ENCODE measurements at places on chromosomes 13 and 19.

DNA sequence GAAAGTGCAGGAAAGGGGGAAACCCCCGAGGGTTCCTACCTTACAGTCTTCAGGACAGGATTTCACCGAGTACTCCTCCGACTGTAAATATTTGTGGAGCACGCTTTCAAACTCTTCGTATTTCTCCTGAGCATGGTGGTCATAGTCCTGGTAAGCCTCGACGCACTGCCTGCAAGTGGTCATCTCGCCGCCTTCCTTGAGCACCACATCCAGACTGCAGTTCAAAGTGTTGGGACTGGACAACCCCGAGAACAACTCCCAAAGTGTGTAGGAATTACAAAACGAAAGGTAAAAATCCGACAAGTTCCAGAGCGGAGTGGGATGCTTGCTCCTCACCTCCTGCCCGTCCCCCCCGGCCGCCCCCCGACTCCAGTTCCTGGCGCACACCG, 349.7 kb downstream of the LIG4 start:
- no peak for DNase-seq

DNA sequence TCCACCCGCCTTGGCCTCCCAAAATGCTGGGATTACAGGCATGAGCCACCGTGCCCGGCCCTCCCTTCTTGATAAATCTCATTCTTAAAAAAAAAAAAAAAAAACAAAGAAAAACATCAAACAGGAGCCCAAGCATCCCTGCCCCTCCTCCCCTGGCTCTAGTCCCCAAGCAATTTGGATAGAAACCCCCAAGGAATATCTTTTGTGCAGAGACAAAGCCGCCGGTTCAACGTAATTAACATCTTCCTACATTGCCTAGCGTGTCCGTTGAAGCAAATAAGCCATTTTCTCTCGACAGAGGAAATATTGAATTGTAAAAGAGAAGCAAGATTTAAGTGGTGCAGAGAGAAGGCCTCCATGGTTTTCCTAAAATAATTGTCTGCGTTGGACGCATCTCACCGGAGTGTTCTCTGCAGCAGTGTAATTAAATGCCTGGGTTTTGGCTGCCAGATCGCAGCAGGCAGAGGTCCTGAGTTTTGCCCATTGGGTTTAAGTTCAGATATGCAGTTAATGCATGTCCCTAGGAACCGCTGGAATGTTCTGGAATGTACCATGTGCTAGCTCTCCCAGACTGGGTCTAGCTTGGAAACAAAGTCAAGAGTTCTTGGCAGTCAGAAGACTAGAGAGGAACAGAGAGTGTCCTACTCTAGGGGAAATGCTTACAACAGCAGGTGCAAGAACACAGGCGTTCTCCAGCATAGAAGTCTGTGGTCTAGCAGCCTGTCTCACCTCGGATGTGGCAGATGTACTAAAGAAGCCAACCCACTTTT, 30.8 kb downstream of the PIN1 start:
- no peak for DNase-seq

GRCh38 chr19:43465468-43466120, at the start of gene LYPD3:
LYPD3 (minus strand) TSS chr19:43465608; CDS start chr19:43465571, 37 bp downstream.
- DNase-seq, result no peak

- peak; percentile 58 for DNase-seq
Observed at GRCh38 chr13:112756967-112757758, 67.3 kb downstream of the ATP11A start.

DNA sequence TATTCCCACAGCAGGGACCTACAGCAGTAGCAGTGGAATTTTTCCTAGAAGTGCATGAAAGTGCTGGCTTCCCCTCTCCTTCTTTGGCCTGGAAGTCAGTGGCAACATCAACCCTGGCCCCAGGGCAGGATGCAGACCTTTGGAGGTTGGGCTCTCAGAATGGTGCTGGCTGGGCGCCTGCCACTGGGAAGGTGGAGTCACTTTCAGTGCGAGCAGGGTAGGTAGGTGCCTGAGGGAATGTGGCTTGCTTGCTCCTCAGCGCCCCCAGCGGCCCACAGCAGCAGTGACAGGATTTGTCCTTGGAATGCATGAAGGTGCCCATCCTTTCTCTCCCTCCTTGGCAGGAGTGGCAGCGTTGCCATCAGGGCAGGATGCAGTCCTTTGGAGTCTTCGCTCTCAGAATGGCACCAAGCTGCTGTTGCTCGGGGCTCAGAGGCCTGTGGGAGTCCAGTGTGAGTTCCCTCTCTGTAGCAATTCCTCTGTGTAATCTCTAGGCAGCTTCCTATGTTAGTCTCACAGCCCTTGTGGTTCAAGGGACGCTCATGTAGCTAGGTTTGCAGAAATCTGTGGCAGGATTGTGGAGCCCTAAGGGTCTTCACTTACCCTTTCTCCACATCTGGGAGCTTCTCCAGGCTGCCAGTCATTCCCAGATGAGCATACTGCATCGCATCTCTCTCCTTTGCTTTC, 354.4 kb upstream of the DACH1 start:
- no peak for DNase-seq

DNA sequence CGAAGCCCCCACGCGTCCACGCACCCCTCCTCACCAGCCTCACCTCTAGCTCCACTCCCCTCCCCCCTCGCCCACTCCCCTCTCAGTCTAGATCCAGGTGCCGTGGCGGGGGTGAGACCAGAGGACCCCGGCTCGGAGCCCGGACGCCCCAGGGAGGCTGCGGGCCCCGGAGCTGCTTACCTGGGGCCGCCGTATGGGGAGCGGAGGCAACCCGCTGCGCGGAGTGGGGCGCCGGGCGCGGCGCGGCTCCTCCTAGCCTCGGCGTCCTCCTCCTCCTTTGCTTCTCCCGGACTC, 353 bp downstream of the ENOX1 start:
- DNase-seq, result no peak

DNA sequence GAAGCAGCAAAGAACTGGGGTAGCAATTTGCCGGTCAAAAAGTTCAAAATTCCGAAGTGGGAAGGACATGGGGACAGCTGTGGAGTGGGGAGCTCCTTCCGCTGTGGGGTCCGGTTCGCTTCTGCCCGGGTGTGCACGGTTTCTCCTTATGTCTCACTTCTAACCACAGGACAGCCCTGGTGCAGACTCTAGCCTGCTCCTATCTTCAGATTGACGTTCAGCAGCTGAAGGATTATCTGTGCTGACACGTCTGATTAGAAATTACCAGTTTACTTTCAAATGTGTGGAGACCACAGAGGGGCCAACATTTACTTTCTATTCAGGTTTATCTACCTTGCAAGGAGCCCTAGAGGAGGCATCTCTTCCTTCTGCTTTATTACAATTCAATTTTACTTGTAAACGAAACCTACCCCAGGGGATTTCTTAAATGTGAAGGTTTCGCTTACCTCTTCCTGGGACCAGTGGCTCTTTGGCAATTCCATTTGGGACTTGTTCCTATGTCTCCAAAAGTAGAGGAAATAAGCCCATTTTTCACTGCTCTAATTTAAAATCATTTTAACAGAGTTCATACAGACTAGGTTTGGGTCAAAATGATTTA, 27.3 kb downstream of the LHFPL6 start:
- no peak for DNase-seq

- DNase-seq, result no peak
Observed at GRCh38 chr13:46487748-46488147, 65.2 kb upstream of the LRCH1 start.

DNA sequence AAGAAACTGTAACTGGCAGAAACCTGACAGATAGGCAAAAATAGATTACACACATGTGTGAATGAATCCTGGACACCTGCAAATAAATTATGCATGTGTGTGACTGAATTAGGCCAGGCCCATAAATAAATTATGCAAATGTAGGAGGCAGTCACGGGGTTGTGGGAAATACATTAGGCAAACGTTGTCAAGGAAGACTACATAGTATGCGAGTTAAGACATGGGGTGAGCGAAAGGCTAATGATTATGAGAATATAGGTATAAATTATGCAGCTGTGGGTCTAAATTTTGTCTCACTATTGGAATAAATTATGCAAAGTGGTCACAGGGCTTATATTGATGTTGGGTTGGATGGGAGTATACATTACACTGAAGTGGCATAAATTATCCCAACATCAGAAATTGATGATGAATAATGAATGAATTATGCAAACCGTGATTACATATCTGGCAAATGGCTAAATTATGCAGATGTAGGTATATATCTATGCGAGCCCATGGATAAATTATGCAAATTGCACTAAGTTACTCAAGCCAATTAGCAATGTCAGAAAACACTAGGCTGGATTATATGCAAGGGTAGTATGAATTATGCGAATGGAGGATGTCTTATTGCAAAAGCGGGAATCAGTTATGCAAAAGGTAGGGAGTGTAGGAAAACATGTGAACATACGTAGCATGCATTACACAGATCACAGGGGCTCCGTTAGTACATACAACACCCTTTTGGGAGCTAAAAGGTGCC, 6.8 kb downstream of the SLC8A2 start:
- DNase-seq, result no peak

GRCh38 chr19:15223649-15224361, 8.4 kb downstream of the EPHX3 start:
- no peak for DNase-seq

- no peak for DNase-seq
Observed at GRCh38 chr13:70385852-70386251, 277.6 kb upstream of the KLHL1 start.

- DNase-seq, result no peak
Observed at GRCh38 chr13:99267927-99268326, 9.7 kb upstream of the GPR18 start.

- no peak for DNase-seq
Observed at GRCh38 chr19:52221831-52222375, 32.1 kb downstream of the PPP2R1A start.

- no peak for DNase-seq
Observed at GRCh38 chr19:10505583-10506229, 2.5 kb upstream of the KEAP1 start.

GRCh38 chr19:49361438-49362047, 673 bp downstream of the TEAD2 start:
- DNase-seq, result no peak

DNA sequence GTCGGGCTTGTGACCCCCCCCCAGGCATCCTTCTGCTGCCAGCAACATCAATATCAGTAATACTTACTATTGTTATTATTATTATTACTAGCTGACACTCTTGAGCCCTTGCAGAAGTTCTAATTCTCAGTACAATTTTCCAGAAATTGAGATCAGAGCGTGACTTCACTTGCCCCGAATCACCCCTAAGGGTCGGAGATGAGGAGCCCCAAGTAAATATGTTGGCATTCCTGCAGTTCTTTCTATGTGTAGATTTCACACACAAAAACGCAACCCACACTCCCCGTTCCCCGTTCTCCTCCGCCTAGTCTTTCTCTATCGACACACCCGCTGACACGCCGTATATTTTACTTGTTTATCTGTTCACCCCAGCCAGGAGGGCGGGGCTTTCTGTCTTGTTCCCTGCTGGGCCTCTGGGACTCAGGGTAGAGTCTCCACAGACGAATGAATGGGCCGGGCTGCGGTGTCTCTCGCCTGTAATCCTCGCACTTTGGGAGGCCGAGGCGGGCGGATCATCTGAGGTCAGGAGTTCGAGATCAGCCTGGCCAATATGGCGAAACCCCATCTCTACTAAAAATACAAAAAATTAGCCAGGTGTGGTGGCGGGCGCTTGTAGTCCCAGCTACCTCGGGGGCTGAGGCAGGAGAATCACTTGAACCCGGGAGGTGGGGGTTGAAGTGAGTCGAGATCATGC, 14.7 kb downstream of the TLE5 start:
- peak; percentile 61 for DNase-seq

- DNase-seq, result no peak
Observed at GRCh38 chr19:45070861-45071544, 5.3 kb downstream of the ZNF296 start.

- no peak for DNase-seq
Observed at GRCh38 chr13:91400671-91401070, 2.2 kb downstream of the GPC5 start.

GRCh38 chr19:1474011-1474764, 4.8 kb downstream of the C19orf25 start:
- DNase-seq, result no peak

- no peak for DNase-seq
Observed at GRCh38 chr19:15187026-15188007, 13.5 kb downstream of the NOTCH3 start.

GRCh38 chr13:94239135-94239534, 240.3 kb downstream of the DCT start:
- DNase-seq, result no peak

- DNase-seq, result no peak
Observed at GRCh38 chr19:46376241-46377153, 29.6 kb downstream of the PPP5C start.

DNA sequence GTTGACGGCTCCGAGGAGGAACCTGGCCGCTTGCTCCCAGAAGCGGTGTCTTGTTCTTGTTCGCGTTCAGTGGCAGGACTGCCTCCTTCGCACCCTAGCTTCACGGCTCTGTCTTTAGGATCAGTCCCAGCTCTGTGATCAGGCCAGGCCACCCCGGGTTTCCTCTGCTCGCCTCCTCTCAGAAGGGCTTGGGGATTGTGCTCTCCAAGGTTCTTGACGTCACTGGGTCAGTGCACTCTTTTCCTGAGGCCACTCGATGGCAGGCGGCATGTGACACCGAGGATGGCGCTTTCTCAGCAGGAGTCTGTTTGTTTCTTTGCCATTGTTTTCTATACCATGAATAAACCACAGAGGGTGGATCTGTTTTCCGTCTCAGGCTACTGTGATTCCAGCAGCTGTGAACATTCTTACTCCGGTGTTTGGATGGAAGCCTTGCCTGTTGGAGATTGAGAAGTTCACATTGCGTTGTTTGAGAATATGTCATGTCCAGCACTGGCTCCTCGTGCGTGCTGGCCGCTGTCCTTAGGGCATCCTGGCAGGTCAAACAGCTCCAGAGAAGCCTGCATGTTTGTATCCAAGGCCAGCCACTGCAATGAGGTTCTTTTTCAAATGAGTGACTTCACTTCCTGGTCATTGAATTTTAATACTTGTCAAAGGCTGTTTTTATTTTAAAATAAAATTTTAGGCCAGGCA, 44.5 kb downstream of the SLC7A9 start:
- DNase-seq, result no peak

GRCh38 chr19:3798137-3798536, 12.0 kb upstream of the MATK start:
- DNase-seq, result no peak

DNA sequence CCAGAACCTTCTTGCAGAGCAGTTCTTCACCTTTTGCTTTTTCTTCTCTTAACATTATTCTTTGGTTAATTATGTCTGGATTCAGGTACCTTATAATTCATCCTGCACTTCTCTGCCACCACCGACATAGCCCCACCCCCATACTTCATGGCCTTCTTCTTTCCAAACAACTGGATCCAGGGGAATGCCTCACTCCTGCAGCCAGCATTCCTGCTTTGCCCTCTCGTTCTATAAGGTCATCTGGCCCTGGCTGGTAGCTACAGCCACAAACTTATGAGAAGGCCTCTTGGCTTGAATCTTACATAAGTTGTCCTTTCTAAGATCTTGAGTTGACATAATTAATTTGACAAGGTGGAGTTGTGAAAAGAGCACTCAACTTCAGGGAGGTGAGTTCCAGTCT, 84.1 kb upstream of the FRY start:
- no peak for DNase-seq

GRCh38 chr13:30394751-30395191, 27.5 kb upstream of the UBE2L5 start:
- no peak for DNase-seq

GRCh38 chr13:110394371-110394841, 87.3 kb downstream of the COL4A2 start:
- no peak for DNase-seq
